ENCODE measurements at places on chromosomes 11 and 22.

- DNase-seq = no peak
These were observed 129.1 kb downstream of the SLC17A6 start for GRCh38 chr11:22467248-22467647.

DNA sequence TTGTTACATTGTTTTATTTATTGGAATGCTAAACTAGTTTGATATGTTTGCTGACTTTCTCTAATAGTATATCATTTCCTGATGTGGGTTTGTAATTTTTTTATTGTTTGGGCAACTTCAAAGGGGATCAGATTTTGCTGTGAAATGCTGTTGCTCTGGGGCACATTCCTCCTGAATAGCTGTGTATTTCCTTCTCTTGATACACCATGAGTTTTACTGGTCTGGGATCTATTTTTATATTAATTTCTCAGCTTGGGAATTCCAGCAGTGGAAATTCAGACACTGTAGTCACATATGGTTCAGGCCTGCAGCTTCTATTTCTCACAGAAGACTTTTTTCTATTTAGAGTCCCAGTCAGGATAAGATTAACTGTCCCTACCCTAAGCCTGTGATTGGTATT, 58.9 kb downstream of the RPUSD4 start:
- DNase-seq = no peak

DNA sequence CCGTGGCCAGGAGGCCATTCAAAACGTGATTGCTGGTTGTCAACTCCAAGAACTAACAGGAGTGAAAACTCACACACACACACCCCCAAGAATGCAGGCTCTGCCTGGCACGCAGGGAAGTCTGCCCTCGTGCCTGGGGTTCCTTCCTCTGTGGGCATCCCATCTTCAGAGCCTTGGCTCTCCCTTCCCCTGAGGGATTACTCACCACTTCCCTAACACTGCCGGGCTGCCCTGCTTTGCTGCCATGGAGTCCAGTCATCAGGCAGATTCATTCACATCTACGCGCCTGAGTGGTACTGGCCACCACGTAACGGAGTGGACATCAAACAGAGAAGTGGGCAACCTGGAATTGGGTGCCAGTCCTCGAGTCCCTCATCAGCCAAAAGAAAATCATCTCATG, 120.7 kb upstream of the TMEM45B start:
- DNase-seq = no peak

DNA sequence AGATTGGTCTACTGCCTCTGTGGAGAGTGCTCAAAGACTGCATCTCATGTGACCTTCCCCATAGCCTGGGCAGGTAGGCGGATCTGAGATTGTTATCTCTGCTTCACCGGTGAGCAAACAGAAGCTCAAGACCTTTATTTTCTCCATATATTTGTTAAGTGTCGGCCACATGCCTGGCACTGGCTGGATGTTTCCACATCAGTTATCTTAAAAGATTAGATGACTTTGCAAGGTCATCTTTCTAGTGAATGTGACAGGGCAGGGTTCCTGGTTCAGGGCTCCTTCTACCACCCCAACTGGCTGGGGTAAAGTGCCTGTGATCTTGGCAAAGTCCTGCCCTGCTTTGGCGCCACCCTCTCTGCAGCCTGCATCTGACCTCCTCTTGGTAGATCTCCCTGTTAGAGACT, 125.0 kb downstream of the CCDC81 start:
- no peak for DNase-seq

DNA sequence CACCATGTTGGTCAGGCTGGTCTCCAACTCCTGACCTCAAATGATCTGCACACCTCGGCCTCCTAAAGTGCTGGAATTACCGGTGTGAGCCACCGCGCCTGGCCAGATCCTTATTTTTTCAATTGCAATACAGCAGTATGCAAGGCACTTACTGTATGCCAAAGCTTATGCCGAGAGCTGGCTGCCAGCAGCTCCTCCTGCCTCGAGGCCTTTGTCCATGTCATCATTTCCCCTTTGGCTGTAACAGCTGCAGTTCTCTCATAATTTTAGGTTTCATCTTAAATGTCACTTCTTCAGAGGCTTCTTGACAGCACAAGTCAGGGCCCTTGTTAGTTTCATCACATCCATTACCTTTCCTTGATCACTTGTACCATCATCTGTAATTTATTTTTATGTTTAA, 1.5 kb upstream of the SREBF2 start:
- no peak for DNase-seq

DNA sequence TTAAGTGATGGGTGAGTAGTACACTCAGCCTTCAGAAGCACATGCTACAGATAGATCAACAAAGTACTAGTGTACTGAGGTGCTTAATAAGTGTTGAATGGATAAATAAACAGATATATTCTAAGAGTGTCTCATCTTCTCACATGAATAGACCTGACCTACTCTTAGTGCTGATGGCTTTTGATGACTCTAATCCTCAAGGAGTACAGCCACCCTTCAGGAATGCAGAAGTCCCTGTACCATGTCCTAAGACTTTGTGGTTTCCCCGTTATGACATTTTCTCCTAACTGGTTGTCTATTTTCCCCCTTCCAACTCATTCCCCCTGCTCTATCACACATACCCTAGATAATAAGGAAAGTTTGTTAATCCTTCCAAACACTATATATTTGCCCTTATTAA, 61.6 kb downstream of the C11orf65 start:
- no peak for DNase-seq

DNA sequence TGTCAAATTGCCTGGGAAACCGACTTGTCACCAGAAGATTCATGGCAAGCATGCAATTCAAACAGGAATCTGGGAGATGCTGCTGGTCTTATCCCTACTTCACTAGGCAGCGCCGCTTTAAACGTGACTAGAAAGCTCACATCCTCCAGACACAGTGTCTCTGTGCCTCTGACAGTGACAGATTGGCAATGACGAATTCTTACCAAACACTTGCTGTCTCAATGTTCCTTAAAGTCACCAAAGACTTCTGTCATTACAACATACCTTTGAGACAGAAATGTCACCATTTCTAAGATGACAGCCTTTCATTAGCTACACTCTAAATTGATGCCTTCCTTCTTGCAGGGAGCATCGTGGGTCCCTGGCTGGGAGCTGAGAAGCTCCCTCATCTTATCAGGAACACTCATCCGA, 197.8 kb downstream of the CWF19L2 start:
- no peak for DNase-seq

DNA sequence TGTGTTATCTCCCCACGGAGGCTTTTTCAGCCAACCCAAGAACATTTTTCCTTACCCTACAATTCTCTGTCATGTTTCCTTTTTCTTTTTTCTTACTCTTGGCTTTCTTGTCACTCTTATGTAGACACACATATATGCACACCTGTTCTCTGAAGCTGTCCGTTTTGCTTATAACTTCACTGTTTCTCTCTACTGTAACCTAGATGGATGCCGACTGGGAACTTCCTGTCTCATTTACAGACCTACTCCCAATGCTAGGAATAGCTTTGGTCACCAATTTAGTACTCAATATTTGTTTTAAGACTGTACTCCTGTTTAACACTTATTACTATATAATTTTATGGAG, 9.9 kb upstream of the CASP12 start:
- DNase-seq = no peak

GRCh38 chr11:111391328-111392124, 12.5 kb upstream of the POU2AF1 start:
- DNase-seq = no peak

DNA sequence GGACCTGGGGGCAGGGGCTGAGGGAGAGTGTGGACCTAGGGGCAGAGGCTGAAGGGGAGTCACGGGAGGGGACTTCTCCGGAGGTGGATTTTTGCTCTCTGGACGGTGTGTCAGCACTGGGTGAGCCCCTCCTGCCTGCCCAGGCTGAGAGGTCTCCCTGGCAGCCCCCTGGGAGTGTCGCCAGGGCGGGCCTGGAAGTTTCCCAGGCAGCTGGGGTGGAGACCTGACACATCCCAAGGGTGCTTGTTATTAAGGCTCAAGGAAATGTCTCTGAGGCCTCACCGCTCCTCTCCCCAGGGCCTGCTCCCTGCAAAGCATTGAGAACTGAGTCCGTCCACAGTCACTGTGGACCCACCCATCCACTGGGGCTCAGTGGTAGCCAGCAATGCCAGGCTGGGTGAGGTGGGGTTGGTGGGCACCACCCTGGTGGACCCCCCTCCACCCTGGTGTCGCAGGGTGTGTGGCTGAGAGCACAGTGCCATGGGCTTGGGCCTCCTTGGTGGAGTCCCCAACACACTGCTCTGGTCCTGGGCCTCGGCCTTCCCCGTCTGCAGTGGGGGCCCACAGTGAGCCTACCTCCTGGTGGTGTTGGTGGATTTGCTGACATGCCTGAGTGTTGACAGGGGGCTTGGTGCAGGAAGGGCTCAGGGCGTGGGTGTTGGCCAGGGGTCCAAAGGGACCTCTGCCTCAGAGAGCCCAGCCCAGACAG, 2.5 kb downstream of the CD81 start:
- no peak for DNase-seq

DNA sequence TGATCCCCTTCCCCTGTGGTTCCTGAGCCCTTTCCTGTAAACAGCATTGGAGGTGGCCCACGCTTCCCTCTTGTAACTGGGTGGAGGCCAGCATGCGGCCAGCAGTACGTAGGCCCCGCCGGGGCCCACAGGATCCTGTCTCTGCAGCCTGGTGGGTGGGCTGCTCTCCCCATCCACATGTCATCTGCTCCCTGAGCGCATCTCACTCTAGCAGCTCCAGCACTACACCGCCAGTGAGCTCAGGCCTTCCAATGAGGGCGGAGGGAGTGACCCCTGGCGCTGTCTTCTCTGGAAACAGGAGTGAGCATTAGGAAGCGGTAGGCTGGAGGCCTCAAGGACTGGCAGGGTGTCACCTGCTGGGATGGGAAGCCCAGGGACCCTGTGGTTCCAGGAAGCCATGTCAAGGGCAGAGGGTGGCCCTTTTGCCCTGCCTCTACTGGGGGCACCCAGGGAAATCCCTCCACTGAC, 363.9 kb downstream of the TBC1D22A start:
- no peak for DNase-seq
